ENCODE measurements at places on chromosomes 2 and 18. TPM values are rescaled to one million over a fixed set of nuclear protein-coding genes. Genes with fewer than 3 reads are reported as not detected.

- no peak for DNase-seq
Measured at GRCh38 chr2:81078102-81078501, 773.5 kb upstream of the LRRTM1 start.

The TMSB10 gene
- 4,621 TPM for polyA plus RNA-seq

DNA sequence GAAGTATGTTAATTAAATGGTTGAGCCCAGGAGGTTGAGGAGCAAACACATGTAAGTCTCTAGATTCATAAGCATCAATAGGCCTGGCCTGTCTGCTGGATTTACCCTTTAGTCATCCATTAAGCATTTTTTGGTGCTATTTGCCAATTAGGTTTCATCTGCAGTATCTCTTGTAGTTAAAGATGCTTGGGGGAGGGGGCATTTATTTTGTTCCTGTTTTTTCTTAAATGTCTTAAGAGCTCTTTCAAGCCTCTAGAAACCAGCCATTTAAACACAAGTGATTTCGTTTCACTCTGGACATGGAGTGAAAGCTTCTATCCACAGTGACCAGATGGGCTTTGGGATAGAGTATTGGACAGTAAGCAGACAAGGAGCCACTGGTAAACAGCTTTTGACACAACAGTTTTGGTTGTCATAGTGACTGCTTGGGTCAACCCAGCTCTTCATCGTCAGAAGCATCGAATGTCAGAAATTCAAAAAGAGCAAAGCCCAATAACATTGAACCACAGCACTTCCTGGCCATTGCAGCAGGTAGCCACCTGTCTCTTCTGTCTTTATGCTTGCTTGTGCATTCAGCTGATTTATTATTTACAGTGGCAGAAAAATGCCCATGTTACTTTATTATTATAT, 4.9 kb downstream of the QPCT start:
- no peak for DNase-seq

The BUB1 gene
- 14.1 TPM for polyA plus RNA-seq

- DNase-seq: no peak
Measured at GRCh38 chr2:159925975-159926374, 128.0 kb upstream of the CD302 start.

DNA sequence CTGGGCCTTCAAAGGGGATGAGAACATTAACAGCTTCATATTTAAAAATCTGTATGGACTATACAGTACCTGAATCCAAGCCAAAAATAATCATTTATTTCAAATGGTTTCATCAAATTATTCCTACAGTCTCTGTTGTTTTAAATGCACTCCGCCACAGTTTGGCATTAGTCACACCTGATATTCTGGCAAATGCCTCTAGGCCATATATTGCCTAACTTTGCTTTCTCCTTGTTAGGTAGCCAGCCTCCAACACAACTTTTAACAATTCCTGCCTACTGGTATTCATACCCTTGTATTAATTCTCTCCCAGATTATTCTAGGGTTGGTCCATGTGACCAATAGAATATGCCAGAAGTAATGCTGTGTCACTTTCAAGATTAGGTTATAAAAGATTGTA, 146.6 kb upstream of the FANCL start:
- DNase-seq: no peak

DNA sequence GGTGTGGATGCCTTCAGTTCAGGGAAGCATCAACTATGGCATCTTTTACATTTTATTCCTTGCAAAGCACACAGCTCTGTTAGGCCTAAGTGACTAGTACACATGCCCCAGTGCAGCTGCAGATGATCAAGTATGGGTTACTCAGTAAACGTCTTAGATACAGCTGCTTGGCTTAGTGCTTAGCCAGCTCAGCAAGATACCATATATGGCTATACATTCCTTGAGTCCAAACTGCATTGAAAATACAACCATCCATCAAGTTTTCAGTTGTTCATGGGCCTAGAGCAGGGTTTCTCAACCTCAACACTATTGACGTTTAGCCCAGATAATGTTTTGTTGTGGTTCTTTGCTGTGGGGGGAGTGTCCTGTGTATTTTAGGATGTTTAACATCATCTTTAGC, 769.9 kb downstream of the TSN start:
- peak; percentile 1 for DNase-seq

All from AG04450 (cell line).